Heart left ventricle (tissue), 16 donors: ENCODE measurements at places on chromosomes 2 and 18. TPM values are rescaled to one million over a fixed set of nuclear protein-coding genes. Genes with fewer than 3 reads are reported as not detected.

The MRO gene
- 1.4 TPM for total RNA-seq

- no peak for DNase-seq
These were observed 7.7 kb upstream of the HS6ST1 start for GRCh38 chr2:128326346-128326745.

- DNase-seq: no peak
These were observed 53.6 kb upstream of the NRXN1 start for GRCh38 chr2:51085420-51086068.

The ZC3H8 gene
- total RNA-seq: 10.0 TPM

- peak; percentile 78 for DNase-seq
These were observed 37.9 kb downstream of the MOGAT1 start for GRCh38 chr2:222709191-222709891.

GRCh38 chr2:11777066-11777782 is 30.8 kb downstream of the LPIN1 start:
- DNase-seq: no peak

- DNase-seq: no peak
These were observed 94.9 kb upstream of the GATA6 start for GRCh38 chr18:22074282-22075070.

DNA sequence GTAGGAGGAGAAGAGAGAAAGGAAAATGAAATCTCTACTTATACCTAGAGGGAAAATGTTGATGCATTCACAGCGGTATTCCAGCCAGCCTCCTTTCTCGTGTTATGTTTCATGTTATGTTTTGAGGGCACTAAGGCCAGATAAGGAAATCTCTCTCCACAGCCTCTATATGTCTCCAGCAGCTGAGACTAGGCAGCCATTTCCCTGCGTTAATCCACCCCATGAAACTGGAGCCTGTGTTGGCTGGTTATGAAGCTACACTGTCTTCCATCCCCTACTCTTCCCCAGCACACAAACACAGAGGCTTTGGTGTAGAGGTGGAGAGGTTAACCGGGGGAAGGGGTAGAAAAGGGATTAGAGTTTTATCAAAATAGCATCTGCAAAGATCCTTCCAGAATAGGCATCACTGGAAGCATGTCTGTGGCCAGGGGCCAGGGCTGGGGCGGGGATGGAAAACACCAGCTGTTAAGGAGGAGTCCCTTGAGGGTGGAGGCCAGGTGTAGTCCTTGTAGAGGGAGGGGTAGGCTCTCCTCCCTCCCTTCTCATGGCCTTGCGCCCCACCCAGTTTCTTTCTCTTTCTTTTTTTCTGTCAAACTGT is 100.9 kb upstream of the TNP1 start:
- DNase-seq: no peak

GRCh38 chr2:39150890-39151497 is 30.1 kb upstream of the SOS1 start:
- no peak for DNase-seq

DNA sequence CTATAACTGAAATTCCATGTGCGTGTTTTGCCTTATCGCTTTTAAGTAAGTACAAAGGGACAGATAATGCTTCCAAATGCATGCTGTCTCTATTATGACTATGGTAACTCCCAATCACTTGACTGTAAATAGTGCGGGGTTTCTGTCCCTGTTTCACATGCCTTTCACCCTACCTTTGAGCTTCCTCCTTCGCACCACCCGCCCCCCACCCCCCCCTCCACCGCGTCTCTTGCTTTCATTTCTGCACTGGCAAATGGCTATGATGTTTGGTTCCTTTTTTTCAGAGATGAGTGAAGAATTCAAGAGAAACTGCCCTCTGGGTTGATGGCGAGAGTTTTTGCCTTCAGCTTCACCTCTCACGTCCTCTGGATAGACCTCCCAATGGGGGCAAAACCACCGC is 25.0 kb upstream of the SPP2 start:
- no peak for DNase-seq

- no peak for DNase-seq
These were observed 233.7 kb upstream of the SPOPL start for GRCh38 chr2:138267902-138268254.

DNA sequence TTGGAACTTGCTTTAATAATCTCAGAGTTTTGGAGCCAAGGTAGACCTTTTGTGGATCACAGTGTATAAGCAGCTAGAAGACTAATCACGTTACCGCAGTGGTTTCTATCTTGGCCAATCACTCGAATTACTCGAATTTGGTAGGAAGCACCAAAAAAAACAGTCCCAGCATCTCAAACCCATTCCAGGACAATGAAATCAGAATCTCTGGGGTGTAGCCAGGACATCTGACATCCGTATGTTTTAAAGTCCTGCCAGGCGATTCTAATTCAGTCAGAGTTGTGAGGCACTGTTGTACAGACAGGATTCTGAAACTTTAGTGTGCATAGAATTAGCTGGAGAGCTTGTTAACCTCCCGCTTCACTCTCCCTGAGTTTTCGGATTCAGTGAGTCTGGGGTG is 30.8 kb downstream of the GRHL1 start:
- no peak for DNase-seq

The ABCB11 gene
- total RNA-seq: 0.09 TPM
